ENCODE measurements at places on chromosomes 16 and 17.

DNA sequence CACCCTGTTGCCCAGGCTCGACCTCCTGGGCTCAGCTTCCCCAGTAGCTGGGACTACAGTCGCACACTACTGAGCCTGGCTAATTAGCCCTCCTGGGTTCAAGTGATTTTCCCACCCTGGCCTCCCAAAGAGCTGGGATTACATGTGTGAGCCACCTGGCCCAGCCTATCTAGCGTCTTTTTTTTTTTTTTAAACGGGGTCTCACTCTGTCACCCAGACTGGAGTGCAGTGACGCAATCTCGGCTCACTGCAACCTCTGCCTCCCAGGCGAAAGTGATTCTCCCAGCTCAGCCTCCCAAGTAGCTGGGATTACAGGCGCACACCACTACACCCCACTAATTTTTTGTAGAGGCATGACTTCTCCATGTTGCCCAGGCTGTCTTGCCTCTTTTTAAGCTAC is 33.3 kb downstream of the GLG1 start:
- DNase-seq, result no peak

DNA sequence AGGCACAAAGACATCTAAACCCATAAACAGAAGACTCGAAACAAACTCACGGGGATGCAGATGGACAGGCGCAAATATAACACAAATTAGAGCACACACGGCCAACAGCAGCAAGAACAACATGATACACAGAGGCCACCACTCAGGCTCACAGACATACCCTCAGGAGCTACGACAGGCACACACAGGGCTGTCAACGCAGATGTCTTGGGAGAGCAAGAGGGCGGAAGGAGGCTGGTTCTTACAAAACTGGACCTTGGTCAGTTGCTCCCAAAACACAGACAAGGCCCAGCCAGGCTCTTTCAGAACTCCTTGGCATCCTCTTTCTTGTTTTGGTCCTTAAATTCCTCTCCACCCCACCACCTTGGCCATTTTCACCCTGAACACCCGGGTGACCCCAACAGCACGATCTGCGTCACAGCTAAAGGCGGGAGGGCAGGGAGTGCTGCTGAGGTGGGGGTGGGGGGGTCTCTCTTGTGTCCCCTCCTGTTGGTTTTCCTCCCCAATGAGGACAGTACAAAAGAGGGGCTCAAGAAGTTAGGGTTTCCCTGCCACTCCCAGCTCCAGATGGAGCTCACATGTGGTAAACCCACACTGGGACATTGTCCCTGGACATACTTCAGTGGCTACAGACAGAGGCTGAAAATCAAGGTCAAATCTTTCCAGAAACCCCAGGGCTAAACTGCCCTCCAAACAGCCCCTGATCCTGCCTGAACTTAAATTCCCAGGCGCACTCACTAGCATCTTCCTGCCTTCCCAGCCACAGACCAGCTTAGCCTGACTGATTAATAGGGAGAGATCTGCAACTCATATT is 221.3 kb downstream of the C16orf78 start:
- no peak for DNase-seq

DNA sequence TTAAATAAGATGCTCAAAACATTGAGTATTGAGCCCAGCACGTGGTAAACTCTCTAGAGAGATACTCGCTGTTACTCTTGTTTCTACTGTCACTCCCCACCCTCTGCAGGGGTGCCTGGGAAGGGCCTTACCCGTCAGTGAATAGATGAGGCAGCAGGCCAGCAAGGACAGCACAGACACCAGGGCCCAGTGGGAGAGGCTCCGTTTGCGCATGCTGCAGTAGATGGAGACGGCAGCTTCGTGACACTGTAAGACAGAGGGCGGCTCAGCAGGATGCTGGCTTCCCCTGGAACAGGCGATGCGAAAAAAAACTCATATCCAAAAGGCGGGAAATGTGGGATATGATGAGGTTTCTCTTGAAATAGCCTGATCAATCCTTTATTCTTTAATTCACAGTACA is 20.0 kb downstream of the SLC38A8 start:
- no peak for DNase-seq

- no peak for DNase-seq
Measured at GRCh38 chr17:50146927-50147665, 3.4 kb downstream of the PPP1R9B start.

GRCh38 chr17:40828454-40829044 is 6.1 kb upstream of the KRT10 start:
- no peak for DNase-seq

DNA sequence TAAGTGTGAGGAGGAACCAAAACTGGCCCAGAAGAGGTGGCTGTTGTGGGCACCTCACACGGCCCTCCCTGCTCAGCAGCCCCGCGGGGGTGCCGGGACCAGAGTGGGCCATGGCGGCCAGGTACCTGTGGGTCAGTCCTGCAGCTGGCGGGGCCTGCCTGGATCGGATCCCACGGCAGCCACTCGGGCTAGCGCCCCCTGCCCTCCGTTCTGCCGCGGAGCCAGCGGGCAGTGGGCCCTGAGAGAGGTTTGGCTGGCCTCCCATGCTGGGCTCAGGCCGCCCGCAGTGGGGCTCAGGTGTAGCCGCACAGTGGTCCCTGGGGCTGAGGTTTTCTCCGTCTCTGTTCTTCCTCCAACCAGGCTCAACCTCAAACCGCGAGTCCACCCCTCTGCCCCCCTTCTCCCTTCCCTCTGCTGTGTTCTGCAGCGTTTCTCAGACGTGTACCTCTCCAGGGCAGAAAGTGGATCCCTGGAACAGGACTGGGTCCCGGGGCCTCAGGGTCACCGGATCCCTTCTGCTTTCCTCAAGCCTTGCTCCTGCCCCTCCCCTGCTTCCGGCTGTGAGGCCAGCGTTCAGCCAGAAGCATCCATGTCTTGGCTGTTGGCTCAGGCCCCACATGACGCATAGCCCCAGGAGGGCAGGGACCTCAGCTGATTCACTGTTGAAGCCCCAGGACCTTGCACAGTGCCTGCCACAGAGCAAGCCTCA is 28.6 kb upstream of the ITGA3 start:
- DNase-seq, result no peak

DNA sequence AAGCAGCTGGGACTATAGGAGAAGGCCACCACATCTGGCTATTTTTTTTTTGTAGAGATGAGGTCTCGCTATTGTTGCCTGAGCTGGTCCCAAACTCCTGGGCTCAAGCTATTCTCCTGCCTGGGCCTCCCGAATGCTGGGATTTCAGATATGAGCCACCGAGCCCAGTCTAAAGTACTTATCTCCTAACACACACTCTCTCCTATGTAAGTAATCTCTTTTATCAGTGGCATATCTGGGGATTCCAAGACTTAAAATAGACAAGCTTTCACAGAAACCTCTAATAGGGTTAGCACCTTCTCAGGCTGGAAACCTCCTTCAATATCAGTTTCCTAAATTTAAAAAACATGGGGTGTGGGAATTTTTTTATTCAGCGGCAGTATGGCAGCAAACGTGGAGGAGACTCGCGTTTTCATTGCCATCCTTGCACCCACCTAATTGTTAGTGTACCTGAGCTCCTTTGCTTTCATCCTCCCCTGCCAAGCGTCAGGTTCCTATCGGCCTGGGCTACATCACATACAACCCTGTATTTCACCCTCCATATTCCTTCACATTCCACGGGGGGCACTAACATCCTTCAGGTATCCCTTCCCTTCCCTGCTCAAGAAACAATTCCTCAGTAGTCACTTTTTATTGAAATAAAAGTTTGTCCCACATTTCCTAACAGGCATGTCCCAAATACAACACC is 1.1 kb downstream of the EZH1 start:
- no peak for DNase-seq

DNA sequence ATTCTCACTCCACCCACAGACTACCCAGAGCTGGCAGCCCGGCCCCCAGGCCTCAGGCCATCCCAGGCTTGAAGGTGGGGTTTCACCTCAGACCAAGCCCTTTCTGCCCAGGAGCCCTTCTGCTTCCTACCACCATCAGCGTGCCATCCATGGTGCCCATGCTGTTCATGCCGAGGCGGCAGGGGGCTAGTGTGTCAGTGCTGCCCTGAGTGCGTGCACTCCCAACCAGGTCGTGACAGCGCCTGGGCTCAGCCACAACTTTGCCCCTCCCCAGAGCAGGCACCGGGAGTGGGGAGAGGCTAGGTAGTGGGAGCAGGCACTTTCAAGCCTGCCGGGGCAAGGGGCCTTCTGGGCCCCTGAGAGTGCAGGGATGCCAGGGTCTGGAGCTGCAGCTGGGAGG is 8.5 kb downstream of the B3GNT9 start:
- no peak for DNase-seq

DNA sequence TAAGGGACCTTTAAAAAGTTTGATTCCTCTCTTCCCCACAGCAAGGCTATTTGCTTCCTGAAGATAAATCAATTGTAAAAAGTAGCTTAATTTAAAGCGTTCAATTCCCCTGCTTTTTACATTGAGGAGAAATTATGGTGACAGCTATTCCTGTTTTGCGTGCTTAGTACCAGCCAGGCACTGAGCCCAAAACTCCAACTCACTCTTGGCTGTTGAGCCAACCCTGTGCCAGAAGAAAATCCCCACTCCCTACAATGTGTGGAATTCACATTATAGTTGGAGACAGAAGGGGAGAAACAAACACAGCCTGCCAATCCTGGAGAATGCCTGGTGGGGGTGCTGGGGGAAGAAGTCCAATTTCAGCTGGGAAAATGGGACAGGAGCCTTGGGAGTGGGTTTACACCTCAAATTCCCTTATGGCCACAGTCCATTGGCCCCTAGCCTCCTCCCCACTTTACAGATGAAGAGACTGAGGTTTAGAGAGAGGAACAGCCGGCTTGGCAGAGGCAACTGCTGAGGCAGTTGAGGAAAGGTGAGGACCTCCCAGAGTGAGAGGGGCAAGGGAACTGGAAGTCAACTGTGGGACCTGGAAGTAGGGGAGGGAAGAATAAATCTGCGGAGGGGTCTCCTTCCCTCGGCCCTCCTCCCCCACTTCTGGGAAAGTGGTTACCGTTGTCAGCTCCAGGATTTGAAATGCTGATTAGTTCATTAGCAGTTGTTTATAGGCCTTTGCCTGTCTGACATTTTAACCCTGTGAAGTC is 26.1 kb downstream of the CDH1 start:
- no peak for DNase-seq

GRCh38 chr16:55941552-55941951 is 66.4 kb upstream of the CES5A start:
- DNase-seq, result no peak

DNA sequence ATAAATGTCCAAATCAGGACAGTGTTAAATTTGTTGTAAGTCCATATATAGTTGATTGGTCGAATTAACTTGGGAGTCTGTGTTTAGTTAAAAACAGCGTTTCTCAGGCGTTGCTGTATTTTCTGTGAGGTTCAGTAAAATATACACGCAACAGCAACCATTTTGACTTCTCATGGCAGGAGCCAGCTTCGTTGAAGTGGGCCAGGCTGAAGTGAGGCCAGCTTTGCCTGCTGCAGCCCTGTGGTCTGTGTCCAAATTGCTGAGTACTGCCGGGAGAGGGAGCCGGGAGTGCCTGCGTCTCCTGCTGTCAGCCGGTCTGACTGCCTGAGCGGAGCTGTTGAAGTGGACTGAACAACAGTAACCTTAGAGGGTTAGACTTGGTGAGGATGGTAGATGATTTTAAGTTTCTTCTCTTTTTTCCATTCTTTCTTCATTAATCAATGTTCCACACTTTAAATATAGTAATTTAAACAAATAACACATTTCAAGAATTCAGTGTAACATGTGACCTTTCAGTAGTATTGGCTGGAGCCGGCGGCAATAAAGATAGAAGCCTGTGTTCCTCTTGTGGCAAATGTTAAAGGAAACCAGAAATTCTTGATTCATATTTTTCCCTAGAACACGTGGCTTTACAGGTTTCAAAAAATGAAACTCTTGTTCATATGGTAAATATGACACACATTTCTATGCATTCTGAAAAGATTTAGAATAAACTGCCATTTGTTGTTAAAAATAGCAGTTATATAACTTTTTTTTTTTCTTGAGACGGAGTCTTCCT is 37.0 kb upstream of the ZNF750 start:
- DNase-seq, result no peak

GRCh38 chr17:2157675-2158395 is 102.9 kb downstream of the HIC1 start:
- no peak for DNase-seq

GRCh38 chr17:40540448-40540847 is 24.8 kb downstream of the CCR7 start:
- no peak for DNase-seq

GRCh38 chr17:19411631-19412030 is 599 bp downstream of the RNF112 start:
- DNase-seq, result no peak

DNA sequence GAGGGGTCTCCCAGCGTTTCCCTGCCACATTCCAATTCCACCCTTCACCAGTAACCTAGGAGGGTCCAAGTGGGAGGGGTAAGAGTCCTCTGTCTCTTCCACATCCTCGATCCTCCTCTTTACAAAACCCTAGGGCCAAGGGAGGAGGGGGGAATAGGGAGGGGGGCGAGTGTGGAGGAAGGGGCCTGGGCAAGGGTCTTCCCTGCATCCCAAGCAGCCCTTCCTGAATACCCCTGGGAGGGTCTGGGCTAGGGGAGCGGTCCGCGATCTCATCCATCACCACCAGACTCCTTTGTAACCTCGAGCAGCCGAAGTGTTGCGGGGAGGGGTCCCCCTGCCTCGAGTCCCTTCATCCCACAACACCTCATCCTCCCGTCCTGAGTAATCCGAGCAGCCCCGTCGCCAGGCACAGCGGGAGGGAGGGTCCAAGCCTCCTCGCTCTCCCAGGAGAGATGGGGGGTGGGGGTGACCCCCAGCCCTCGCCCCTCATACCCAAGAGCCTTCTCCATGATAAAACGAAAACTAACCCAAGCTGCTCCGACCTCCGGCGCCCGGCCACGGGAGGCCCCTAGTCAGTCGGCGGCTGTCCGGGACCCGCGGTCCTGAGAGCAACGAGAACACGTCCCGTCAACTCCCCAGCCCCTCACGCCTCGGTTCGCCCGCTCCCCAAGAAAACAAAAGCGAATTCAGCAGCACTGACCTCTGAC is 502 bp downstream of the SMPD3 start:
- DNase-seq, result no peak

- DNase-seq, result no peak
Measured at GRCh38 chr17:67040652-67041051, 3.7 kb upstream of the CACNG1 start.

DNA sequence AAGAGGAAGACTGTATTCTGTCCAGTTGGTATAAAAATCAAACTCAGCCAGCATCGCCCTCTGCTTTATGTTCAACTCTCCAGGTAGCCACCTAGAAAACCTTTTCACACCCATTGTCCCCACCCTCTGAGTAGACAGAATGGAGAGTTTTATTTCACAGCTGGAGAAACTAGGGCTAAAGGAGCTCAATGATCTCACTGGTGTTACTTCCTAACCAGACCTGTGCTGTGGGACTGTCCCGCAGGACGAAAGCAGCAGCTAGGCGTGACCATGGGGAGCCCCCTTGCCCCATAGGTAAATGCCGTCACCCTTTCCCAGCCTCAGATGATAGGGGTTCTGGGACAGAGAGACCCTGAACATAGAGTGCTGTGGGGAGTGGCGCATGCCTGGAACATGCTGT is 67.7 kb downstream of the CYLD start:
- no peak for DNase-seq

- no peak for DNase-seq
Measured at GRCh38 chr17:46943218-46943500, 20.2 kb downstream of the GOSR2 start.

DNA sequence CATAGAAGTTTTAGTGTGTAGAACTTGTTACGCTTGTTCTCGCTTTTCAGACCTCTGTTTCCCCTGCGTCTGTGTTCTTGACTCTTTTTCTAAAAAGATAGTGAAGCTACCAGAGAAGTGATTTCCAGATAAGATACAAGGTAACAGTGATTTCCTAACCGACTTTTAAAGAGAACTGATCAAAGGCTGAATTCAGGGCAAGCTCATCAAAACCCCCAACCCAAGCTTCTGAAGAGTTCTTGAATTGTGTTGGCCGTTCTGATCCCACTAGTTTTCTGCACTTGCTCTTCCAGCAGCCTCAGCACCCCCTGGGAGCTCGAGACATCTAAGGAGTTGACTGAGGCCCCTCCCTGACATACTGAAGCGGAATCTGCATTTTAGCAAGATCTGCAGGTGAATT is 12.7 kb upstream of the NSMCE1 start:
- no peak for DNase-seq

Data from activated CD4-positive, CD25-positive, alpha-beta regulatory T cell (primary cell).